ENCODE measurements at places on chromosomes 1 and 21.

DNA sequence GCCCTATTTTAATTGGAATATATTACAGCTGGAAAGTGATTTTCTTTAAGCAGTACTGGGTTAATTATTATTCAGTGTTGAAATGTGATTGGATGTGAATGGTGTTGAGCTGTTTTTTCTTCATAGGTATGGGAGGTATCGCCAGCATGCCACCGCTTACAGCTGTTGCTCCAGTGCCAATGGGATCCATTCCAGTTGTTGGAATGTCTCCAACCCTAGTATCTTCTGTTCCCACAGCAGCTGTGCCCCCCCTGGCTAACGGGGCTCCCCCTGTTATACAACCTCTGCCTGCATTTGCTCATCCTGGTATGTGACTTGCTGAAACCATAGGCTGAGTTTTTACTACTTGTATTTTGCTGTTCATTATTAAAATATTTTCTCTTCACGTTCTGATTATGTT lies 107.7 kb downstream of the ITSN1 start:
- DNase-seq, result no peak

- no peak for DNase-seq
These were observed 8.4 kb upstream of the NPHP4 start for GRCh38 chr1:6000444-6001288.

- no peak for DNase-seq
These were observed 30.8 kb downstream of the SPAG17 start for GRCh38 chr1:118154220-118154619.

DNA sequence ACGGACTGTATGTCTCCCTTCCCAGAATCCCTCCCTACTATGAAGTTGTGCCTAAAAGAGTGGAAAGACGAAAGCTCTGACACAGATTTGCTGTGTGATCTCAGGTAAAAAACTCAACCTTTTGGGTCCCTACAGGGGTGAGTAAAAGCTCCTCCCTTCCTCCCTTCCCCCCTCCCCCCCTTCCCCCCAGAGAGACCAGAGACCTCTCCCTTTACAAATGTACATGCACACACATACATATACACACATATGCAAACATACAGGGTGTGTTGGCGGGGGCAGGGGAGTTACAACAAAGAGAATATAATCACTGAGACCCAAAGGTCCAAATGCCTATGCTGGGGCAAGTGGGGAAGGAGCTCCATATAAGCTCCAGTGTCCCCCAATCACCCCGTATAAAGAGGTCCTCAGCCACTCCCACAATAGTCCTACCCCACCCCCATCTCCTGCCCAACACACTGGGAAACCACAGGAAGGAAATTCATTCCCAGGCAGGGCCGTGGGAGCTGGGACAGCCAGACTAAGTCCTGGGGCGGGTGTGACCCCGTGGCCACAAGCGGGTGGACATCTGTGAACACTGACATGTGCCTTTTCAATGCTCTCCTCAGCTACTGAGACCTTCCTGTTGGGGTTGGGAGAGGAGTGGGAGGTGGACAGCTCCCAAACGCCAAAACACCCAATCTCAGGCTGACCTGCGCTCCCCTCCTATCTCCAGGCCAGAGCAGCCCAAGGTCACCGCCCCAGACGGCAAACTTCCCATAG lies 2.0 kb downstream of the MEF2D start:
- DNase-seq, result no peak

GRCh38 chr1:205849619-205850355 lies at the start of gene PM20D1:
TSS of gene PM20D1 (minus strand) at chr1:205850132. CDS start at chr1:205850072, 60 bp downstream.
- peak; percentile 60 for DNase-seq

- DNase-seq, result no peak
These were observed 441.6 kb downstream of the NCAM2 start for GRCh38 chr21:21439761-21440160.

DNA sequence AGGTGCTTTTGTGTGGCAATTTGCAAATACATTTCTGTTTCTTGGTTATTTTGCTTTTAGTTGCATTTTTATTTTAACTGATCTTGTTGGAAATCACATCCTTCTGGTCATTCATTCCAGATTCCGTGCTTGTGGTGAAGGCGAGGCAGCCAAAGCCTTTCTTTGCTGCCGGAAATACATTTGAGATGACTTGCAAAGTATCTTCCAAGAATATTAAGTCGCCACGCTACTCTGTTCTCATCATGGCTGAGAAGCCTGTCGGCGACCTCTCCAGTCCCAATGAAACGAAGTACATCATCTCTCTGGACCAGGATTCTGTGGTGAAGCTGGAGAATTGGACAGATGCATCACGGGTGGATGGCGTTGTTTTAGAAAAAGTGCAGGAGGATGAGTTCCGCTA lies 34.8 kb upstream of the CD101 start:
- no peak for DNase-seq

- DNase-seq, result peak; percentile 34
These were observed 683 bp downstream of the LRRC8D start for GRCh38 chr1:89821322-89822108.

- DNase-seq, result no peak
These were observed 40.7 kb downstream of the CASQ2 start for GRCh38 chr1:115727706-115728249.

GRCh38 chr1:93707956-93708355 lies 26.3 kb upstream of the BCAR3 start:
- no peak for DNase-seq

GRCh38 chr1:21946836-21947587 lies 9.9 kb upstream of the HSPG2 start:
- no peak for DNase-seq

DNA sequence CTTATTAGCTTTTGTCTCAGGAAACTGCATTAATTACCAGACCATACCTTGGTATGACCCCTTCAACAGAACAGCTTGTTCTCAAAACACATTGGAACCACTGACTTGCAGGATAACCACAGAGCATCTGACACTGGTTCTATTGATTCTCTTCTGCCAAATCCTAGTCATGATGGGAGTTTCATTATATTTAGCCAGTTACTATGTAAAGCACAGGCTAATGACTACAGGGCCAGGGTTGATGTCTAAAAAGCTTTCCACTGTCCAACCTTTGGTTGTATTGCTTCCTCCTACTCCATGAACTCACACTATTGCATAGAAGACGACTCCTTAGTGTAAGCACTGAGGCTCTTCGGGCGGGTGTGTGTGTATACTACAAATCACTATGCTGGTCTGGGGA lies 3.8 kb downstream of the STMN1 start:
- DNase-seq, result no peak

GRCh38 chr1:52588535-52588934 lies 13.6 kb upstream of the GPX7 start:
- no peak for DNase-seq

DNA sequence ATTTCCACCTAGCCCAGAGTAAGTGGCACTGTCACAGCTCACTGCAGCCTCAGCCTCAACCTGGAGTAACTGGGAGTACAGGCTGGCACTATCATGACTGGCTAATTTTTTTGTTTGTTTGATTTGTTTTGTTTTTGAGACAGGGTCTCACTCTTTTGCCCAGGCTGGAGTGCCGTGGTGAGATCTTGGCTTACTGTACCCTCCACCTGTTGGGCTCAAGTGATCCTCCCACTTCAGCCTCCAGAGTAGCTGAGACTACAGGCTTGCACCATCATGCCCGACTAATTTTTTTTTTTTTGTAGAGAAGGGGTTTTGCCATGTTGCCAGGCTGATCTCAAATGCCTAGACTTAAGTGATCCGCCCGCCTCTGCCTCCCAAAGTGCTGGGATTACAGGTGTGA lies 2.5 kb downstream of the UCK2 start:
- no peak for DNase-seq

Measured in stimulated activated CD8-positive, alpha-beta memory T cell treated with anti-CD3 and anti-CD28 coated beads, Interleukin-15, amount 100 ng/mL, for 4 hours (primary cell).